ENCODE measurements at places on chromosomes 12 and 14.
A peak's percentile ranks its signal among the peaks of the same experiment; 100 is the strongest.

GRCh38 chr12:81350309-81350708 is 272.4 kb downstream of the ACSS3 start:
- no peak for DNase-seq

DNA sequence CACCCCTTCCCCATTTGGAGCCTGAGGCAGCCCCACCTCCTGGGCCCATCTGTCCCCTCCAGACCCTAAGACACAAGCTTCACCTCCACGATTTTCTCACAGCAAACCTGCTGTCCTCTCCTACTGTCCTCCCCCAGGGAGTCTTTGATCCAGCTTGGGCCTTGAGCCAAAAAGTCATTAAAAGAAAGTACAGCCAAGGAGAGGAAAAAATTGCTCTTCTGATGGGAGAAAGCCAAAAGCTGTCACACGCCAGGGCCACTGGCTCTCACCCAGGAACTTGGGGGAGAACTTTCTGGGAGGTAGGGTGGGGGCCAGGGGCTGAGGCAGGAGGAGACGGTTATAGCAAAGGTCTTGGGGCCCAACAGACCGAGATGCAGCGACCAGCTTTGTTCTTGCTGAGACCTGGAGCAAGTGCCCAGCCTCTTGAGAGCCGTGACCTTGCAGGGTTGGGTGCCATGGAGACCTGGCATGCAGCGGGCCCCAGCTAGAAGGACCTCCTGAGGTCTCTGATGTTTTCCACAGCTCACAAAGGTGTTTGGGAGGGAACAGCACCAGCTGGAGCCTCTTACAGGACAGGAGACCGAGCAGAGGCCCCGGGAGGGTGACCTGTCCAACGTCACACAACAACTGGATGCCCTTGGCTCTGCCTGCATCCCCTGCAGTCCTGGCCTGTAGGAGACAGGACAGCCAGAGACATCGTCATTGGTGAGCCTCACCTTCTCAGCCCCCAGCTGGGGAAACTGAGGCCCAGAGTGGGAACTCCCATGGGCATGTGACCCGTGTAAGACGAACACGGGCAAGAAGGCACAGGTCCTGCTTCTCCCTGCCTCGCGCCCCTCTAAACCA is 124.5 kb downstream of the CALM1 start:
- no peak for DNase-seq

DNA sequence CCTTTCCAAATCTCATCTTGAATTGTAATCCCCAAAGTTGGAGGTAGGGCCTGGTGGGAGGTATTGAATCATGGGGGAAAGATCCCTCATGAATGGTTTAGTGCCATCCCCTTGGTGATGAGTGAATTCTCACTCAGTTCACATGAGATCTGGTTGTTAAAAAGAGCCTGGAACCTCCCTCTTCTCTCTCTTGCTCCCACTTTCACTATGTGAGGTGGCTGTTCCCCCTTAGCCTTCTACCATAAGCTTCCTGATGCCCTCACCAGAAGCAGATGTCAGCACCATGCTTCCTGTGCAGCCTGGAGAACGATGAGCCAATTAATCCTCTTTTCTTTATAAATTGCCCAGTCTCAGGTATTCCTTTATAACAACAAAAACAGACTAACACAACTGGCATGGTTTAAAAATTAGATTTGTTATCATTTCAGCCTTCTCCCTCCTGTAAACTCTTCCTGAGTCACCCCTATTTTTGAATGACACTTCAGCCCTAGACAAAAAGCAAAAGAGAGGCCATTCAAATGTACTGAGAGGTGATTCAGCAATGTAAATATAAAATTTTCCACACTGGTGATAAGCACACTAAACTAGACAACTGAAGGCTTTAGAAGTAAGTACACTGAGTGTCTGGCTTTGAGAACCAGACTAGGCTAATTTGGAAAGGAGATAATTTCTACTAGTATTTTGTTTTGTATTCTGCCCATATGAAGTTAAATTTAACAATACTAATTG is 212.1 kb upstream of the ABCD2 start:
- no peak for DNase-seq

- no peak for DNase-seq
Measured at GRCh38 chr14:106489112-106489881, 962.9 kb downstream of the TMEM121 start.

DNA sequence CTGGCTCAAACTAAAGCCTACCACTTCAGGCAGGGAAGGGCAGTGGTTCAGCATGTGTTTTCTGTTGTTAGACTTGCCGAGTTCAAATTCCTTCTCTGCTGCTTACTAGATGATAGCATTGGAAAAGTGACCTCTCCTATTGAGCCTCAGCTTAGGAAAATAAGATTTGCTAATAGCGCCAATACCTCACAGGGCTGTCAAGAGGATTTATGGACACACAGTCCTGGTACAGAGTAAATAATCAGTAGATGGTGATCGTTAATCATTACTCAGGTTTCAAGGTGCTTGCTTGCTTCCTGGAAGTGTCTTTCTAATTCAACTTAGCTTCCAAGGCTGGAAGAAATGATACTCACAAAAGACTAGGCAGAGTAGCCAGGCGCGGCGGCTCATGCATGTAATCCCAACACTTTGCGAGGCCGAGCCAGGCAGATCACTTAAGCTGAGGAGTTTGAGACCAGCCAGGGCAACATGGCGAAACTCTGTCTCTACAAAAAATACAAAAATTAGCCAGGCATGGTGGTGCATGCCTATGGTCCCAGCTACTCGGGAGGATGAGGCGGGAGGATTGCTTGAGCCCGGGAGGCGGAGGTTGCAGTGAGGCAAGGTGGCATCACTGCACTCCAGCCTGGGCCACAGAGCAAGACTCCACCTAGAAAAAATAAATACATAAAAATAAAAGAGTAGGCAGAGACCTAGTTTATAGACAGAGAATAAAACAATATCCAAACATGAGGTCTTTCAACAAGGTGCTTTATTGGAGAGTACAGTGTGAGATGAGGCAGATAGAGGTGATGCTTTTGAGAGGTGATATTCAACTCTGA is 6.0 kb downstream of the PLA2G1B start:
- no peak for DNase-seq

- peak; percentile 26 for DNase-seq
Measured at GRCh38 chr12:49264466-49264872, 413 bp upstream of the TUBA1C start.

DNA sequence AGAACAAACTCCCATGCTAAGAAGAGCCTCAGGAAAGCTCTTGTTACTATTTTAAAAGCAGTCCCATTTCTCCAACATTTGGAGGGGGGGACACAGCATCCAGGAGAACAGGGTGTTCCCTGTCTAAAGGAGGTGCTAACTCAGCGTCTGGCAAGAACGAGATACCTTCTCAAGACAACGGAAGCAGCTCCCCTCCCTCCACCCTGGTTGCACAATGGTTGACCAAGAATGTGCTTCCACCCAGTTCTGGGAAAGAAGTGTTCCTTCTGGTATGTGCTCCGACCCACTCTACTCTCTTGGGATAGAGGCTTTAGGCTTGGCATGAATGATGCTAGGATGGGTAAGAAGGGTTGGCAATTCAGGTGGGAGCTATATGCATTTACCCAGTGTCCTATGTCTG is 1.5 kb upstream of the KRT6A start:
- no peak for DNase-seq

DNA sequence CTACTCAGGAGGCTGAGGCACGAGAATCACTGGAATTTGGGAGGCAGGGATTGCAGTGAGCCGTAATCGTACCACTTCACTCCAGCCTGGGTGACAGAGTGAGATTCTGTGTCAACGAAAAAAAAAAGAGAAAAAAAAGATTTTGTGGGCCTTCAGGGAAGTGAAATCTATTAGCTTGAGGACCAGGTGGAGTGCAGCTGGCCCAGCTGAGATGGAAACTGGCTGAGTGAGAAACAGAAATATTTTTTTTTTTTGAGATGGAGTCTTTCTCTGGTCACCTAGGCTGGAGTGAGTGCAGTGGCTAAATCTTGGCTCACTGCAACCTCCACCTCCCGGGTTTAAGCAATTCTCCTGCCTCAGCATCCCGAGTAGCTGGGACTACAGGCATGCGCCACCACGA is 2.3 kb upstream of the CLEC4C start:
- no peak for DNase-seq

DNA sequence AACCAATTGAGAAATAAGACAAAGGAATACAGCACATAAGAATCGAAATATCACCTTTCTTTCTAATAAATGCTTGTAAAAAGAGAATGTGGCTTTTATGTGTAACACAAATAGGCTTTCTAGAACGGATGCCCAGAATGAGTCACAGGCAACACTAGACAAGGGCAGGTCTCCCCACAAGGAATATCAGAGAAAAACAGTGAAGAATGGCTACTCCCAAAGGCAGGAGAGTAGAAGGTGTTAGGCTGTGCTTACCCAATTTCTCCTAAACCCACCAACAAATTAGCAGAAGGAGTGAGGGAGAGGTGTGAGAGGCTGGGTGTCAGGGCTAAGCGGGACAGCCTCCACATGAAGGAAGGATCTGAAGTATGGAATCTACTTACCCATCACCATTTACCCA is 55.2 kb downstream of the GALNT4 start:
- DNase-seq = peak; percentile 71
